ENCODE measurements at places on chromosomes 1 and 21. TPM values are rescaled to one million over a fixed set of nuclear protein-coding genes. Genes with fewer than 3 reads are reported as not detected.

DNA sequence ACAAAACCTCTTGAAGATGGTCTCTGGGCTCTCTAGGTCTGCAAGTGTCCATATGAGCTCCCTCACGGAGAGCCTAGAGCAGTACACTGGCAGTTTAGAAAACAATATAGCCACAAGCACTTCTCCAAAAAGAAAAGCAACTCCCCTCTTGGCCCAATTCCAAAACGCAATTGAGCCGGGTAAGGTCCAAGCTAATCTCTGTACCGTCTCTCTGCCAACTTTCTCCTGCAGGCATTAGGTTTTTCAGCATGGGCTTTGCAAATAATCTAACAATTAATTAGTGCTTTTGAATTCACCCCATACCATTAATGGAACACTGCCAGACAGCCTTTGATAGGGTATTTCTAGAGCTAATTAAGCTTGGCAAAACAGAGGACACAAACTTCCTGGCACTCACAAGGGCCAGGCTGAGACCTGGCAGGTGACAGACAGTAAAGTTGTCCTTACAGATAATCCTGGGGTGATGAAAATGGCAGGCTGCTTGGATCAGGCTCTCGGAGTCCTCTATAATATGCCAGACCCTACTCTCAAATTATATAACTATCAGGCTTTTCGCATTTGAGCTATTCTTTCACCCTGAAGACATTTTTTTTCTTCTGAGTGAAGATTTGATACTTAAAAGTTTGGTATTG lies 39.8 kb downstream of the TGFBR3 start:
- DNase-seq: no peak

- no peak for DNase-seq
These were observed 95.1 kb downstream of the BARHL2 start for GRCh38 chr1:90621986-90622385.

DNA sequence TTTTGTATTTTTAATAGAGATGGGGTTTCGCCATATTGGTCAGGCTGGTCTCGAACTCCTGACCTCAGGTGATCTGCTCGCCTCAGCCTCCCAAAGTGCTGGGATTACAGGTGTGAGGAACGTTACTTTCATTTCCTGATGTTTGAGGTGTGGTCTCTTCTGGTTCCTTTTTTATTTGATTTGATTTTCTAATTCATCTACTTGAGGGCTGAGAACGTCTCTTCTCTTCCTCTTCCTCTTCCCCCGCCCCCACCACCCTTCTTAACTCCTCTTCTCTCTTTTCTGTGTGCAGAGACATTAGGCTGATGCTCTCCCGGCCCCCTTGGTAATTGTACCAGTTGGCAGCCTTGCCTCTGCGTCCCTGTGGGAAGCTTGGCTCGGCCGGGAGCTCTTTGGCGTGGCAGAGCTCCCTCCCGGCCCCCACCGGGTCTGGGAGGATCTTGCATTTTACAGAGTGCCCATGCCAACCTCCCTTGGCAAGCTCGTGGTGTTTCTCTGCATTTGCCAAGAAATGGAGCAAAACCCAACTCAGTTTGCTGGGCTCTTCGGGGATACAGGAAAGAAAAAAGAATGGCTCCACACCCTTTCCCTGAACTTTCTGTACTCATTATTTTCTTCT lies 19.9 kb downstream of the CRYAA start:
- DNase-seq: peak; percentile 87

- no peak for DNase-seq
These were observed 135.9 kb downstream of the NPHP4 start for GRCh38 chr1:5856246-5856815.

DNA sequence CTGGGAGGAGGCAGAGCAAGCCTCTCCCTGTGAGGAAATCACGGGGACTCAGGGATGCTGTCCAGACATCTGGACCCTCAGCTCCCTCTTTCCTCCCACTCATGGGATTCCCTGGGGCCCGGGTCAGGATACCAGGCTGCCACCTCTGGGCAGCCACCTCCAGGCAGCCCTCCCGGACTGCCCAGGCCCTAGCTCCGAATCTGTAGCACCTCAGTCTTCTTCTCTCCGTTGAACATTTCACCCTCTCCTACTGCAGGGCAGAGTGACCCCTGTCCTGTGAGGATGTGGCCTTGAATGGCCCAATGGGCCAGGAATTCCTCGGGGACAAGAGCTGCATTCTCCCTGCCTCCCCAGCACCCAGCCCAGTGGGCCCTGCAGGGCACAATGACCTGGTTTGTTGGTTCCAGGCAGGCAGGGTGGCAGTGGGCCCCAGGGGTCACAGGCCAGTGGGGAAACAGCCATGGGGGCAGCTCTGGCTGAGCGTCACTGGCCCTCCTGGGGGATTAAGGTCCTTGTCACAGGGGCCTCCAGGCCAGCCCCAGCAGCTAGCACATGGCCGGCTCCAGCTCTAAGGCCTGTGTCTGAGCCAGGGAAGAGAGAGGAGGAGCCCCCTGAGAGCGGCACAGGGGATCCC lies 9.5 kb upstream of the TTC34 start:
- DNase-seq: no peak

DNA sequence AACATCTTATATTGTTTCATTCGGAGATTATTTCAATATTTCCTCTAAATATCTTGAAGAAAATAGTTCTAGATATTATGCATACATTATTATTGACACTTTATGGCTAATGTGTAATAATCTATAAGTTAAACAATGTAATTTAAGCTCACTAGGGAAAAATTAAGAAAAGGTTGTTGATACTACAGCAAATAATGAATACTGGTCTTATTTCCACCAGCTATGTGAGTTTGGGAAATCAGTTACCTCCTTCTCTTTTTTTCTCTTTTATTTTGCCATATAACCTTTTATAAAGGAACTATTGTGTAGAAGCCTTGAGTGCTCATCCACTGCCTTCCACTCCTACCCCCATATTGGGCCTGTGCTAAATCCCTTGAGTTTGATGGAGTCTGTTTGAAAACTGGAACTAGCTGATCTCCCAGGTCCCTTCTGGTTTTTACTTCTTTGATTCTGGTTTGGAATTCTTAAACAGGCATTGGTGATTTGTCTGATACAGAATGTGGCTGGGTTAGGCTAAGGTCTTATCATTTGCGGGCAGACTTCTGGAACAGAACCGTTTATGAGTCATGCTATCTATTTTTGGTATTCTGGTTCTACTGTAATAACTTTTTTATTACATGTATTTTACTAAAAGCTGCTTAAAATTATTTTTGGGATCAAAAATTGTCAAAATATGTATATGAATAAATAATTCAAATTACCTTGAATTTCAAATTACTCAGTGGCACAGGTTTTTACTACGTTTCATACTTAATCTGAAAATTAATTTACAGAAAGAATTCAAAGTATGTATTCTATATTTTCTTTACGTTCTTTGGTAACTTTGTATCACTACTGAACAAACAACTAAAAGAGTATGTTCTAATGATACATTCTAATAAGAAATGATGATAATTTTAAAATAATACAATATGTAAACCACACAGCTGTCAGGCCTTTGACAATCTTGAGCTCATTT lies 5.0 kb upstream of the CDC14A start:
- no peak for DNase-seq

The MSH4 gene
- total RNA-seq: not detected

The JAM2 gene
- total RNA-seq: 13.3 TPM

Data from mesenteric fat pad (tissue), 1 donor.